Naive thymus-derived CD8-positive, alpha-beta T cell (primary cell): ENCODE measurements at places on chromosomes 2 and 18.

DNA sequence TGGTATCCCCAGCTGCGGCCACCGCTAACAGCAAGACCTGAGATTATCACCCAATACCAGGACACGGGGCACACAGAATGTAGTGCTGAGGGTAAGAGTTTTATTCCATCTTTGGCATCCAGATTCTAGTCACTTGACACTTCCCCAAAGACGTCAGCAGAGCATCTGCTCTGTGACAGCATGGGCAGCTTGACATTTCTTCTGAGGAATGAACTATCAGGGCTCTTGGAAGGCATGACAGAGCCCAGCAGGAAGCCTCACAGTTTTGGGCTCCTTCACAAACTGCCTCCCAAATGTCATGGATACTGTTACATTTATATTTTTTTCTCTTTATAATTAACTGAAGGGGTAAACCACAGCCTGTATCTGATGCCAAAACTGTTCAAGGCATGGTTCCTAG, 1010.7 kb downstream of the TDRD15 start:
- H3K27ac ChIP-seq: no peak overlapping the region
- DNase-seq: no peak
- H3K36me3 ChIP-seq: no peaks in the 10 kb centered on the region
- H3K4me3 ChIP-seq: no peak overlapping the region
- H3K4me1 ChIP-seq: no peaks in the 10 kb centered on the region

DNA sequence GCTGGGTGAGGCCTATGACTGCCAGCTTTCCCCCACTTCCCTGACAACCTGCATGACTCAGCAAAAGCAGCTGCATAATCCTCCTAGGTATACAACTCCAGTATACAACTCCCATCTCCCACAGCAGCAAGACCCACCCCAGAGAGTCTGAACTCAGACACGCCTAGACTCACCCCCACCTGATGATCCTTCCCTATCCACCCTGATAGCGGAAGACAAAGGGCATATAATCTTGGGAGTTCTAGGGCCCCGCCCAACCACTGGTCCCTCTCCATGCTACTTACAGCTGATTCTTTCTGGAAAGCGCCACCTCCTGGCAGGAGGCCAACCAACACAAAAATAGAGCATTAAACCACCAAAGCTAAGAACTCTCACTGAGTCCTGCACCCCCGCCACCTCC, 296.5 kb downstream of the DCC start:
- peaks cover 8% of the 10 kb centered on the region for H3K27me3 ChIP-seq
- no peak overlapping the region for H3K27ac ChIP-seq
- DNase-seq: no peak
- H3K36me3 ChIP-seq: no peaks in the 10 kb centered on the region
- H3K4me3 ChIP-seq: no peak overlapping the region

DNA sequence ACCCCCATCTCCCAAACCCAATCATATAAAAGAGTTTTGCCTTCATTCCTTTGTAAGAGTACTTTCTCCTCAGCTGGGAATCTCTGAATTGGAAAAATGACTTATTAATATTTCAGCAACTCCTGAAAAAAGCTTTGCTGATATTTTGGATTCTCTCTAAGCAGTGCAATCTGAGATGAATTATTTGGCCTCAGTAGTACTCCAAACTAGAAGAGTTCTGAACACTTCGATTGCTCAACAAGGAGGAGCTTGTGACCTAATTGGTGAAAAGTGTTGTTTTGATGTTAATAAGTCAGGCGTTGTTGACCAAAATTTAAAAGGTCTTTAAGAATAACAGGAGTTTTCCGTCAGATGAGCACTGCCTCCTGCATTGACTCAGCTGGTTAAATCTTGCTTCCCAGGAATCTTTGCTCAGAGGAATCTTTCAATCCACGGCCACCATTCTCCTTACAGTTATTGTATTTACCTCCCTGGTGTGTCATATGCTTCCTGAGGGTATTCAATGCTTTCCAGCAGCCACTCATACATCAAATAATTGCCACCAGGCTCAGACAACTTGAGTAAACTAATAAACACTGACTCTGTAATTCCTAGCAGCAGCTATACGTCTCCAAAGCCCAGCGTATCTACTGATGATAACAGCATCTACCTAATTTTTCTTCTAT, 24.5 kb upstream of the LIPG start:
- no peaks in the 10 kb centered on the region for H3K4me1 ChIP-seq
- H3K27ac ChIP-seq: no peak overlapping the region
- no peaks in the 10 kb centered on the region for H3K36me3 ChIP-seq
- H3K4me3 ChIP-seq: no peak overlapping the region
- H3K27me3 ChIP-seq: peaks cover 6% of the 10 kb centered on the region
- DNase-seq: no peak

DNA sequence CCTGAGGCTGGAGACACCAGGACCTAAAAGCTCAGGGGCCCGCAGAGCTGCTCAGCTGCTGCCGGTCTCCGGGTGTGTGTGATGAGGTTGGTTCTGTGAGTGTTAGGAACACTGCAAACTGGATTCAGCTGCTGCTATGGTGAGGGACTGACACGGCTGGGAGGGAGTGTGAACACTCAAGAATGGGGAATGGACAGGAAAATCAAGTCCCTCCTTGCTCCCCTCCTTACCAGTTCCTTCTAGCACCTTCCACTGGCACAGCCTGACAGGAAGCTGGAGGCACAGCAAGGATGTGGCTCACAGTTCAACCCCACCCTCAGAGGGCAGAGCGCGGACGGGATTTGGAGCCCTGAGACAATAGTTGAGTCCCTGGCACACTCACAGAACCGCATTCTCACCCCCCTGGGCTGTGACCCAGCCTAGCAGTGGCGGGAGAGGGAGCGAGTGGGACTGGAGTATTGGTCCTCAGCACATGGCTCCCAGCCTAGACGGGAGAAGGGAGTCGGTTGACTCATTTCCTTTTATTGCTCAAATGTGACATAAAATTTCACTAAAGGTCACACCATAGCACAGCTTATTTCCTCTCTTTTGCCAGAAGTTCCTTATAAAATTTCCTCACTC, 42.5 kb downstream of the LRRC30 start:
- H3K27me3 ChIP-seq: no peaks in the 10 kb centered on the region
- H3K4me1 ChIP-seq: no peaks in the 10 kb centered on the region
- H3K4me3 ChIP-seq: no peak overlapping the region
